Activated CD4-positive, alpha-beta memory T cell treated with anti-CD3 and anti-CD28 coated beads, Interleukin-2, amount 10 ng/mL, durations not matched to agents 7 days and 5 days (primary cell): ENCODE measurements at places on chromosomes 16 and 17. TPM values are rescaled to one million over a fixed set of nuclear protein-coding genes. Genes with fewer than 3 reads are reported as not detected.

DNA sequence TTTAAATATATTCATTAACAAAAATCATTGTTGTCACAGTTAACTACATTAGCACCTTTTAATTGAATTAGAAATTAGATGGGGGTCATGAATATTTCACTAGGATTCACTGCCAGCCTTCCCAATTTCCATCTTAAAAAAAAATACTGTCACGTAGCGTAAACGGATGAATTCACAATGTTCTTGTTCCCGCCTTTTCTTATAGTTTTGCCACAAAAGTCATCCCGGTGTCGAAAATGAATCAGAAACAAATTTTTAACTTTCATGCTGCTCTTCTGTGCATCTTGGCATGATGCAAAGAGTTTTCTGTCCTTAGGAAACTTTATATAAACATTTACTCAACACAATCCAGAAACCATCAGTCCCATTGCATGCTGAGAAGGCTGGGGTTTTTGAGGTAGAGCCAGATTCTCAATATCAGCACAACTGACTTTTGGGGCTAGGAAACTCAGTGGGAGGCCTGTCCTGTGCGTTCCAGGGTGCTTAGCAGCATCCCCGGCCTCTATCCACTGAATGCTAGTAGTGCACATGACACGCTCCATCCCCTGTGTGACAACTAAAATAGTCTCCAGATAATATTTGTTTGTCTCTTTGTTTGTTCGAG is 252.9 kb upstream of the XYLT1 start:
- DNase-seq = no peak

- DNase-seq = no peak
Observed at GRCh38 chr16:20833086-20833485, 26.8 kb downstream of the REXO5 start.

DNA sequence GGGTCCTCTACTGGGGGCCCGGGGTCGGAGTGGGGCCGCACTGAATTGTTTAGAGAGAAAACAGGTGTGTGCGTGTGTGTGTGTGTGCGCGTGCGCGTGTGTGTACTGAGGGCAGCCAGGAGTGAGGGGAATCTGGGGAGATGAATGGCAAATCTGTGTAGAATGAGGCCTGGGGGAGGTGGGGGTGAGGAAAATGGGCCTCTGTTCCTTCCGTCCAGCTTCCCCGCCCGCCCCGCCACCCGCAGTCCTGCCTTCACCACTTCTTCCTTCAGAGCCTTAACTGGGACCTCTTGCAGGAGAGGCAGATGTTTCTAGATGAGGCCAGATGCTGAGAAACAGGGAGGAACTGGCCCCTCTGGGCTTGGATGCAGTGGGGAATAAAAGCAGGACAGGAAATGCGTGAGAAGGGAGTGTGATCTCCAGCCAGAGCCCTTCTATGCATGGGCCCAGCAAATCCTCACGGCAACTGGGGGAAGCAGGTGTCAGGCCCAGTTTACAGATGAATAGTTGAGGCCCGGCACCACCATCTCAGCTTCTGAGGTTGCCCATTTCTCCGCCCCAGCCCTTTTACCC is 29.7 kb upstream of the NGFR start:
- DNase-seq = no peak

DNA sequence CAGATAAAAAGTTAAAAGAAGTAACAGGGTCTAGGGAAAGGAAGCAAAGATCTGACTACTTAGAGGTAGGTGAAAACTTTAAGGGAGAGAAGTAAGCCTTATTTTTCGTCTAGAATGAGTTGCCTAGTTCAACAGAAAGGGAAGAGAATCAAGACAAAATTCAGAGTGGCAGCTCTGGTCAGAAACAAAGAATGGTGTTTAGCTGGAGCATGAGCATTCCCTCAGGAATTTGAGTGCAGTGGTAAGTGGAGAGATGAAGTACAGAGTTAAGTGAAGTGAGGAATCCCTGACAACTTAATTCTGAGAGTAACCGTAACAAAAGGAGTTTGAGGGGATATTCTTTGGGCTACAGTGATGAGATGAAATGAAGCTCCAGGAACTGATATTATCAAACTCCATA is 11.5 kb downstream of the SMG6 start:
- no peak for DNase-seq

DNA sequence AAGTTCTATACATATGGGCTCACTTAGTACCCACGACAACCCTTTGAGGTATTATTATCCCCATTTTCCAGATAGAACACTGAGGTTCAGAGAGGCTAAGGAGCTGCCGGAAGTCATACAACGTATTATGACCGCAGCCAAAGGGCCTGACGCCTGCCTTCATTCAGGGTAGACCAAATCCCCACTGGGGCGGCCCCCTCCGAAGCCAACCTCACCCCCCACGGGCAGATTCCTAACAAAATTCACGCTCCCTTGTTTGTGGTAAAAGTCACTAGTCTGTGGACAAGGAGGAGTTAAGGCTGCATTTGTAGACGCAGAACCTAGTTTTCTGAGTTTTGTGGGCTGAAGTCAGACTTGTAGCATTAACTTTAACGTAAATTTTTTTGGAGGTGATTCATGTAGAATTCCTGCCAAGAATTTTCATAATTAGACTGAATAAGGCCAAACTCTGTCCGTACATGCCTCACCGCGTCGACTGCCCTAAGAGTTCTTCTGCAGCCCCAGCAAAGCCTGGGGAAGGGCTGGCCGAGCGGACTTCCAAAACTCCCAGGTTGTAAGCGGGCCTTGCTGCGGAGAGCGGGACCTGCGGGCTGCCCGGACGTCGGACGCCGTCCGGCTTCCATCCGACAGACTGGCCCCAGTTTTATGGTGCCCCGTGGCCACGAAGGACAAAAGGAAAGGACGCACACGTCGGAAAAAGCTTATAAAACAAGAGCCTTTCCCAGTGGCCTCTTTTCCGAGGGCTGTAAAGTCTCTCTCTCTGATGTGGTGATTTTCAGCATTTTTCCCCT is 75.7 kb downstream of the NXN start:
- DNase-seq = no peak

DNA sequence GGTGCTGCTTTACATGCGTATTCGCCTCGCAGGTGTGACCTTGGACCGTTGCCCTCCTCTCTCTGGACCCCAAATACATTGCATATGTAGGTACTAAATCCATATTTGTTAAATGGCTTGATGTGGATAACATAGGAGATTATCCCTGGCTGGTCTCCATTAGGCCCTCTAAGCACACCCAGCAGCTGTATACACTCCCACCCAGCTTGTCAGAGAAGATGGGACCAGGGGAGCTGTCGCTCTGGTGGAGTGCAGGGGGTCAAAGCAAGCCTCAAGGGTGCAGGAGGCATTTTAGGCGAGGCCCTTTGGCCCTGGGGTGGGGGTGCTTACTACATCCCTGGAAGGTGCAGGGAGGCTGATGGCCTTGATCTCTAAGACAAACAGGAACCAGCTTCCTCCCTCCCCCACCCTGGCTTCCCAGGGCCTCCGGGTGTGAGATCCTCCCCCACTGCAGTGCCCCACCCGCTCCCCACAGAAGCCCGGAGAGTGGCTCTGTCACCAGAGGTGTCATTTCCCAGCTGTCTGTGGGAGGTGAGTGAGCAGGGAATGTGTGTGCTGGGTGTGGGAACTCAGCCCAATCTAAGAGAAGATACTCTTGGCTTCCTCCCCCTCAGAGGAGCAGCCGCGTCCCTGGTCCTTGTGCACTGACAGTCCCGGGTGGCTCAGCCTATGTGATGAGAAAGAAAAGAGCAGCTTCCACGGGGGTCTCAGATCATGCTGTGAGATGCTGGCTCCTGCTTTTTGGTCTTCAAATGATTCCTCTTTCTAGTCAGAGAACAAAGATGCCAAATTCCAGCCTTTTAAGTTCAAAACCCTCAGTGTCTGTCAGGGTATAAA is 1.4 kb upstream of the VAMP2 start:
- peak; percentile 85 for DNase-seq

GRCh38 chr17:74999523-74999922 is 12.1 kb downstream of the CDR2L start:
- DNase-seq = no peak

DNA sequence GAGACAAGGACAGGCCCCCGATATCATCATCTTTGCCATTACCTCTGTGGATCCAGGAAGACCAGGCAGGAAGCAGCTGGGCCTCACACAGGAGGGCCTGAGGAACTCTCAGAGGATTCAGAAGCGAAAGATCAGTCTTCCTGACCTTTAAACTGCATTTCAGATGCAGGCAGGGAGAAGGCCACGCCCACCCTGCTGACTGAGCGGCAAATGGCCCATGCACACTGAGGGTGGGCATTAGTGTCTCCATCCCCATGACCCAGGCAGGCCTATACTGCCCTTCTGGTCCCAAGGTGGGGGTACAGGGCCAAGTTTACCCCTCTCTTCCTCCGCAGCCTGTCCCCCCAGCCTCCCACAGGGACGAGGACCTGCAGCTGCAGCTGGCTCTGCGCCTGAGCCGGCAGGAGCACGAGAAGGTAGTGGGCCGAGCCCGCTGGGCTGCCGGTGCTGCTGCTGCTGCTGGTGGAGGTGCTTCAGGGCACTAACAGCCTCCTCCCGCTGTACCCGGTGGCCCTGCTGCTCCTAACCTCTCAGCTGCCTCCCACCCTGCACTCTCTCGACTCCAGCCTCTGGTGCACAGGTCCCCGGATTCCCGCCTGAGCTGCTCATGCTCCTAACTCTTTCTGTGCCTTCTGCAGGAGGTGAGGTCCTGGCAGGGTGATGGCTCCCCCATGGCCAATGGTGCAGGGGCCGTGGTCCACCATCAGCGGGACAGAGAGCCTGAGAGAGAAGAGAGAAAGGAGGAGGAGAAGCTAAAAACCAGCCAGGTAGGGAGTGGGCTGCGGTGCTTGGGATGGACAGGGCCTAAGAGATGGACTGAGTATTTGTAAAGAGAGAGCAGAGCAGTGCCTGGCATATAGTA is 6.2 kb downstream of the EPN3 start:
- DNase-seq = no peak

DNA sequence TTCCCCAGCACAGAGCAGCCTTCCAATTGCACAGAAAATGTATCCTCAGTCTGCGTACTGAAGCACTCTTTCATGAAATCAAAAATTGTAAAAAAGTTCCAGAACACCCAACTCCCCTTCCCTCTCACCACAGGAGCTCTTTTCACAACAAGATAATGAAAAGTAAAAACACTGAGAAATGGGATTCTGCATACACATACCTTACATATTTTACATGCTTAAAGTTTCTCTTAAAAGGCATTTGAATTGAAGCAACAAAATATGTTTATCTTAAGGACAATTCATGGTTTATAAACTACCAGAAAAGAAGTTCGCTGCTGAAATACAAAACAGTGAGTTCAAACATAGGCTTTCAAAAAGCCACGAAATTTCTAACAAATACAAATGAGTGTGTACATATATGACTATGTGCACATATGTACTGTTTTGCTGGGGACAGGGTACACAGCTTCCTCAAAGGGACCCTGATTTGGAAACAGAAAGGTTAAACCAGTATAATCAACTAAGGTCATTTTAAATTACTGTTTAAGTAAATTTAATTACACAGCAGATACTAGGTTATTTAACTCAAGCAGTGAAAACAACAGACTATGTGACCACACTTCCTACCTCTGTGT is 33.8 kb downstream of the COG1 start:
- DNase-seq = no peak

DNA sequence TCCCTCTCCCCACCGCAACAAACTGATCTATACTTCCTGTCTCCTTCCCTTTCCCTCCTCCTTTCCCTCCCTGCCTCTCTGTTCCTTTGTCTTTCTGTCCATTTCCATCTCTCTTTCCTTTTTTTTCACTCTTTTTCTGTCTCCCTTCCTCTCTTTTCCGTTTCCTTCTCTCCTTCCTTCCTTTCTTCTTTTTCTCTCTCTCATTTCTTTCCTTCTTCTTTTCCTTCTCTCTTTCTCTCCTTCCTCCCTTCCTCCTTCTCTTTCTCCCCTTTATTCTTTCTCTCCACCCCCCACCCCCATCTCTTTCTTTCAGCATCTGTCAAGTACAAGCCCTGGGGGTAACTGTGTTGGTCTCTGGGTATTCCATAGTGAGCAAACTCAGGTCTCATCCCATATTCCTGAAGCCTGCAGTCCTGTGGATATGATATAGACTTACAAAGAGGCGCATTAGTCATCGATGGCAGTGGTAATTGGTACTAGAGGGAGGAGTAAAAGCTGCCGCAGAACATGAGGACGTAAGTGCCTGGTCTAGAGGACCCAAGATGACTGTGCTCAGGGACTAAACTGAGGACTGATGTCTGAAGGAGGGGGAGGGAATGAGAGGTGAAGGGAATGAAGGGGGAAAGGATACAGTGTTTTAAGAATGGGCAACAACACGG is 50.4 kb downstream of the VAT1L start:
- no peak for DNase-seq

DNA sequence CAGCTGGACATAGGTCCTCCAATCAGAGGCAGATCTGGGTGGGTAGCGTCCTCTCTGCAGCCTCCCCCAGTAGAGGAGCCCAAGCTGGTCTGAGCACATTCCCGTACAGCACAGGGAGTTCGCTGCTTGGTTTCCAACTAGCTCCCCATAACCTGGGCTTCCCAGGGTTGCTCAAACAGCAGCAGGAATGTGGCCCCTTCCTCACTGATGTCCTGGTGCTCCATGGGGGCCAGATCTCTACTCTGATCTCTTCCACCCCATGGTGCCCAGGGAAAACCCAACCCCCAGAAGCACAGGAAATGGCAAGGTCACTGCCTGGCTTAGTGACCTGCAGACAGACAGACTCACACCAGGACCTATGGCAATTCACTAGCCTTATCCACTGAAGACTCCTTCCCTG is 11.1 kb upstream of the MMP2 start:
- no peak for DNase-seq

GRCh38 chr16:19142939-19143598 is 25.0 kb upstream of the SYT17 start:
- DNase-seq = no peak

DNA sequence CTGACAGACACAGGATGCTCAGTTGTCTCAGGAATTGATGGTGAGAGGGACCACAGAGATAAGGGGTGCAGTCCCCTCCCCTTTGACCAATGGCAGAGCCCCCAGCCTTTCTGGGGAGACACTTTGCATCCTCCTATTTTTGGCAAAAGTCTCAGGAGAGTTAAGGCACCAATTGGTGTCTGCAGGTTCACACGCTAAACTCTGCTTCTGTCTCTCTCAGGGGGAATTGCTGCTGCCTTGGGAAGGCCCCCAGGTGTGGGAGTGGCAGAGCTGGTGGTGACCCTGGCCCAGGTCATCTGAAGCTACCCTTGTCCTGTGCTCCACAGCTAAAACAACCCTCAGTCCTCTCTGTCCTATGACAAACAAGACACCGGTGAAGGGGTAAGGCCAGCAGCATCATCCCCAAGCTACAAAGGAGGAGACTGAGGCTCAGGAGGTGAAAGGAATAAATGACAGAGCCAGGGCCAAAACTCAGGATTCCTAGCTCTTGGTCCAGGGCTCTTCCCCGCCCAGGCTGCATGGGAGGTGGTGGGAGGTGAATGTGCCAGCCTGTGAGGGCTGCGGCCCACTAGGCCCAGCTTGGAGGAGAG is 20.3 kb downstream of the OSBPL7 start:
- no peak for DNase-seq

Gene CSH2
- total RNA-seq = not detected

Gene NR1D1
- total RNA-seq = 5.2 TPM

Gene CCDC200
- 0.53 TPM for total RNA-seq

Gene SLC6A2
- not detected for total RNA-seq
